Renal cortical epithelial cell (primary cell): ENCODE measurements at places on chromosomes 3 and 15.

- DNase-seq: no peak
Measured at GRCh38 chr15:76983590-76984375, 11.1 kb upstream of the PSTPIP1 start.

- peak; percentile 88 for DNase-seq
Measured at GRCh38 chr3:43212914-43213611, 73.3 kb upstream of the SNRK start.

- DNase-seq: no peak
Measured at GRCh38 chr3:196555295-196555694, 13.1 kb downstream of the WDR53 start.

GRCh38 chr15:23877502-23878412 lies 190.7 kb upstream of the NDN start:
- DNase-seq: no peak

DNA sequence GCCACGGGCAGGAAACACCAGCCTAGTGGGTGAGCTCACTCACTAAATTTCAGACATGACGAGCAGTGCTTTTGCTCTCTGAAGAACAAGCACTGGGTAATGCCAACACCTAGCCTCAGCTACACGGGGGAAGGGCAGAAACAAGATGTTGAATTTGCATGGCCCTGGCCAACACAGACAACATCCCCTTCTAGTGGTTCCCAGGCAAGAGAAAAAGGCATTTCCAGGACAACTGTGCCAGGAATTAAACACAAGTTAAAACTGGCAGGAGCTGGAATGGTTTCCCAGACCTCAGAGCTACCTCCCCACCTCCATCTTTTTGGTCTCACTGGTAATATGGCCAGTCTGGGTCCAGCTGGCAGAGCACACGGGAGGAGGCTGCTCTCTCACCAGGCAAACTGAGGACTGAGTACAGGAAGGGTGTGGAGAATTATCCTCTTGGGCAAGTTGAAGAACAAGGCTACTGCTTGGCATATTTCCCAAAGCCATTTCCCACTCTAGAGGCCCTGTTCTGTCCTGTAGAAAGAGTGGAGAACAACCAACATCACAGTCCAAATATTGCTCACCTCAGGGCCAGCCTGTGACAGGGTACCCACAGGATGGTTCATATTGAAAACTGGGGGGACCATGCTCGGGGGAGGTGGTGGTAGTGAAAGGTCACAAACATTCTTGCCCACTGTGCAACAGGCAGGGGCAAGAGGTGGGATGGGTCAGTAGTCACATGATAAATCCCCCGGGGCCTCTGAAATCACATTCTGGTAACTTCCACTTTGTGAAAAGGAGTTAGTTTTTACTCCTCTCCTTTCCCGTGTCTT lies 26.5 kb downstream of the TSPAN3 start:
- DNase-seq: peak; percentile 17

GRCh38 chr3:196599734-196600128 lies 31.3 kb downstream of the FBXO45 start:
- no peak for DNase-seq

GRCh38 chr3:106765342-106765741 lies 611.9 kb upstream of the CCDC54 start:
- peak; percentile 86 for DNase-seq
